Naive B cell (primary cell): ENCODE measurements at places on chromosomes 2 and 18. TPM values are rescaled to one million over a fixed set of nuclear protein-coding genes. Genes with fewer than 3 reads are reported as not detected.

DNA sequence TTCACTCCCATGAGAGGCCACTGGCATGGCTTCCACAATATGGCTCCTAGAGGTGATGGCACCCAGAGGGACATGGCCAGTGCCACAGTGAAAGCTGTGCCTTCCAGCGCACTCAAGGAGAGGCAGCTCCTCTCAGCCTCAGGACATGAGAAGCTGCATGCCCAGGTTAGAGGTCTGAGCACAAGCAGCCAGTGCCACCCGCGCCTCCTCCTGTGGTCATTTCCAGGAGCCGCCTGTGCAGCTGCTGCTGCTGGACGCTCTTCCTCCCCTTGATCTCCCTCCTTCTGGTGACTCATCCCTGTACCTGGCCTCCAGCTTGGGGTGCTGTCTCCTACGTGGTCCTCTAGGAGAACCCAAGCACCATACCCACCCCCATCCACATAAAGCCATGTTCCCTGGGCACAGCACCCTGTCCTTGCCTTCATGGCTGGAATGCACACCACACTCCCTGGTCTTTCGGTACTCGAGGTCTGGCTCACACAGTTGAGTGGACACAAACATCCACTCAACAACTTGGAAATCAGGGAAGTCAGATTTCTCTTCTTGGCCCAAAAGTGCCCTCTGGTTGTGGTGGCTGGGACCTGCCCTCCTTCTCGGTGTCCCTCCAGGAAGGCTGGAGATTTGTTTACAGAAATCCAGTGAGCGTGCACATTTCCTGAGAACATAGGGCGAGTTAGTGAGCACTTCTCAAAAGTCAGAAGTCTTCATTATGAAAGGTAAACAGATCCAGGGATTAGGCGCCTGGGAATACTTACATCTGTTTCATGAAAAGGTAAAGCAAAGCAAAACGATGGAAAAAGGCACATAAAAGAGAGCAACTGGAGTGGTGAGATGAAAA, 96.7 kb downstream of the EIPR1 start:
- no peak for DNase-seq
- H3K4me3 ChIP-seq: no peak overlapping the region
- H3K36me3 ChIP-seq: peaks cover 24% of the 10 kb centered on the region
- H3K27ac ChIP-seq: no peak overlapping the region
- no peaks in the 10 kb centered on the region for H3K27me3 ChIP-seq
- peaks cover 11% of the 10 kb centered on the region for H3K4me1 ChIP-seq

DNA sequence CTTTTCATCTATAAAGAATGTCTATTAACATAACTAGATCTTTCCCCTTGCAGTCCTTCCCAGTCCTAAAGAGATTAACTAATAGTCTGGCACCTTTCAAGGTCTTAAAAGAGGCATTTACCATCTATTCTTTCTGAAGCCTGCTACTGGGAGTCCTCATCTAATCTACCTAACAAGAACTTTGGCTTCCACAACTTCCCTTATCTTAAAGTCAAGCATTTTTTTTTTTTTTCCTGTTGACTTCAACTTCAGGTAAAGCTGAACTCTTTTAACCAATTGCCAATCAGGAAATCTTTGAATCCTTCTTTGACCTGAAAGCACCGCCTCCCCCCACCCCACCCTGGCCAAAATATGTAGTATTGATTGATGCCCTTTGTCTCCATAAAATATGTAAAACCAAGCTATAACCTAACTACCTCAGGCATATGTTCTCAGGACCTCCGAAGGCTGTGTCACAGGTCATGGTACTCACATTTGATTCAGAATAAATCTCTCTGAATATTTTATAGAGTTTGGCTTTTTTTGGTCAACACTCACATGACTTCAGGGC, 168.6 kb downstream of the PTPRM start:
- H3K27me3 ChIP-seq: no peaks in the 10 kb centered on the region
- H3K27ac ChIP-seq: no peak overlapping the region

DNA sequence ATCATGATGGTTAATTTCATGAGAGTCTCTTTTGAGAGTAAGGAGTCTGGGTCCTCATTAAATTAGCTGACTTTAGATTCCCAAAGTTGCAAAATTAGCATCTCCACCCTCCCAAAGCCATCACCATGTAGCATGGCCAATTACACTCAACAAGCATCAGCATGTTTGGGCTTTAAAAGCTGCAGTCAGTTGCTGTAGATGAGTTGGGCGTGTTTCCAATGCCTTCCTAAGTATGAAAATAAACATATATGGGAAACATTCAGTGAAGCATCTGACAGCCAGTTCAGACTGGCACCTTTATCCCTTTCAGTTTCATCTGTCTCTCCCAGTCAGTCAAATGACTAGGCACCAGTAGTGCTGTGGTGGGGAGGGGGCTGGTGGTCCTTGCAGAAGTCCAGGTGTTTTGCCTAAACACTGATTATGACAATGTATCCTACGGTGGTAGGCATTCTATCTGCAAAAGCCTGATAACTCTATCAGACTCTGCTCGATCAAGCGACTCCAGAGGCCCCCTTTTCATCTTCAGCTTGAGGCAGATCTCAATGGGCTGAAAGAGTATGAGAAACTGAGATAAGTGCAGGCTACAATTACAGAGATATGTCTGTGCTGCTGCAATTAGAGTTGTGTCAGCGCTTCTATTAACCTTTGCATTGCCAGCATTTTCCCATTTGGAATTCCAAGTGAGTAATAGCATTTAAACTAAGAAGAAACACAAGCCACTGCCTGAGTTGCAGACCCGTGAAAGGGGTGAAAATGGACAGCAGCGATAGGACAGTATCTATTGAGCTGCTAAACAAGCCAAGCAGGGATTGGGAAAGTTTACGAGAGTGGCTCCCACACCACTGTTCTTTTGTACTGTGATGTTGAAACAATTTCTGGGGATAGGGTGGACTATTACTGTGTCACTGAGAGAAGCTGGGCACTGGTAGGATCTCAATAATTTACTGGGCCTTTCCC, 67.3 kb upstream of the SPOPL start:
- H3K4me1 ChIP-seq: no peaks in the 10 kb centered on the region
- DNase-seq: no peak
- no peak overlapping the region for H3K4me3 ChIP-seq
- H3K27ac ChIP-seq: no peak overlapping the region

Gene SLC30A3
- polyA plus RNA-seq: 0.16 TPM

GRCh38 chr2:30346471-30347169, 100.4 kb upstream of the LCLAT1 start:
- no peak overlapping the region for H3K4me3 ChIP-seq
- H3K27me3 ChIP-seq: no peaks in the 10 kb centered on the region
- no peak overlapping the region for H3K27ac ChIP-seq
- H3K4me1 ChIP-seq: peaks cover 12% of the 10 kb centered on the region
- H3K36me3 ChIP-seq: peaks cover 16% of the 10 kb centered on the region

Gene MLPH
- polyA plus RNA-seq: not detected
